Hepatocyte (in vitro differentiated cells): ENCODE measurements at places on chromosomes 3 and 15. TPM values are rescaled to one million over a fixed set of nuclear protein-coding genes. Genes with fewer than 3 reads are reported as not detected.

Gene CD96
- polyA plus RNA-seq = 0.36 and 2.0 TPM in 2 replicates

Gene ADAMTS17
- polyA plus RNA-seq = 4.4 TPM in 2 replicates

Gene FHIT
- polyA plus RNA-seq = 16.2 and 18.7 TPM in 2 replicates

Gene PRR23E
- polyA plus RNA-seq = not detected in 2 replicates

Gene PLA2G4E
- polyA plus RNA-seq = 0.54 TPM in 1 of 2 replicates, not detected in the other

Gene LEKR1
- 2.1 and 3.4 TPM in 2 replicates for polyA plus RNA-seq

Gene NPAP1
- polyA plus RNA-seq = 0.77 and 1.1 TPM in 2 replicates

Gene SCN11A
- 0.86 and 1.9 TPM in 2 replicates for polyA plus RNA-seq

Gene XRN1
- polyA plus RNA-seq = 6.0 and 7.3 TPM in 2 replicates

Gene ARPP19
- 51.7 and 52.7 TPM in 2 replicates for polyA plus RNA-seq

Gene KCNMB2
- polyA plus RNA-seq = not detected in 2 replicates

Gene GMPS
- polyA plus RNA-seq = 37.2 and 41.5 TPM in 2 replicates

Gene SAMMSON
- not detected in 2 replicates for polyA plus RNA-seq

Gene DLL4
- 1.1 TPM in 1 of 2 replicates, not detected in the other for polyA plus RNA-seq

Gene GOLGA6L4
- 3.3 and 3.6 TPM in 2 replicates for polyA plus RNA-seq

Gene GOLGA6L7
- polyA plus RNA-seq = not detected in 2 replicates

DNA sequence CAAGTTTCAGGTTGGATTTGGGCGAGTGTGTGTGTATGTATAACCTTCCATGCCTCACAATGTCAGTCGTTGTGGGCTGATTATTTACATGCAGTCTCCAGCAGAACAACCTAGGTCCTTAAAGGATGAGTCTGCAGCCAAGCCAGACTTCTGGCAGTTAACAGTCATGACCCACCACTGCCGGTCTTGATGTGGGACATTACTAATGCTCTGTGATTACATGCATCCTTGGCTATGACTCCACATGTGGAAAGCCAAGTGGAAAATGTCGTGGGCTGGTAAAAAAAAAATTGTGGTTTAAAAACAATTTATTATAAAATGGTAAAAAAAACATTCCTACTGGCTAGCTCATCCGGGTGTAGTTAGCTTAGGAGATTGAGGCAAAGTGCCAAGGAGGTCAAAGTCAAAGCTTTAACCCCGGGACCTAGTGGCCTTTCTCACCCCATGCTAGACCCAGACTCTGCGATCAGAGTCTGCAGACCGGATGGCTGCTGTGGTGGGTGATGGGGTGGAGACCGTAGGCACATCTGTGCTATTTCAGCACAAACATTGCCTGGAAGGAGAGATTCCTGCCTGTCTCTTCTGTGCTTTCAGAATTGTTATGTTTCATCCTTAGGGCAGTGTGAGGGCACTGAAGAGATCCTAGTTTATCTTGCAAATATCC lies 6.8 kb downstream of the RARRES1 start:
- H3K27me3 ChIP-seq = no peaks in the 10 kb centered on the region
- peak; percentile 60 for DNase-seq
- H3K27ac ChIP-seq = peak overlapping the region; percentile 95
- H3K4me1 ChIP-seq = peaks cover 31% of the 10 kb centered on the region

- DNase-seq = no peak
- H3K4me1 ChIP-seq = no peaks in the 10 kb centered on the region
- H3K4me3 ChIP-seq = no peak overlapping the region
- no peaks in the 10 kb centered on the region for H3K36me3 ChIP-seq
- no peaks in the 10 kb centered on the region for H3K27me3 ChIP-seq
Measured at GRCh38 chr3:105959851-105960250, 91.0 kb upstream of the CBLB start.

DNA sequence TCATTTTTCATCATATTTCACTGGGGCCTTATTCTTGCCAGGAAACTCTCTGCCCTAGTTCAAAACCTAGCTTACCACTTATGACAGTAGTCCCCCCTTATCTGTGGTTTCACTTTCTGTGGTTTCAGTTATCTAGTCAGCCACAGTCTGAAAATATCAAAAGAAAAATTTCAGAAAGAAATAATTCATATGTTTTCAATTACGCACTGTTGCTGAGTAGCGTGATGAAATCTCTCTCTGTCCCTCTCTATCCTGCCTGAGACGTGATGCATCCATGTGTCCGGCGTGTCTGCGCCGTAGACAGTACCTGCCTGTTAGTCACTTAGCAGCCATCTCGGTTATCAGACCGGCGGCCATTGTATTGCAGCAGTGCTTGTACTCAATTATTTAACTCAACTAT lies 369.9 kb upstream of the MCTP2 start:
- H3K4me3 ChIP-seq = no peak overlapping the region
- no peaks in the 10 kb centered on the region for H3K36me3 ChIP-seq
- H3K4me1 ChIP-seq = no peaks in the 10 kb centered on the region
- DNase-seq = no peak

DNA sequence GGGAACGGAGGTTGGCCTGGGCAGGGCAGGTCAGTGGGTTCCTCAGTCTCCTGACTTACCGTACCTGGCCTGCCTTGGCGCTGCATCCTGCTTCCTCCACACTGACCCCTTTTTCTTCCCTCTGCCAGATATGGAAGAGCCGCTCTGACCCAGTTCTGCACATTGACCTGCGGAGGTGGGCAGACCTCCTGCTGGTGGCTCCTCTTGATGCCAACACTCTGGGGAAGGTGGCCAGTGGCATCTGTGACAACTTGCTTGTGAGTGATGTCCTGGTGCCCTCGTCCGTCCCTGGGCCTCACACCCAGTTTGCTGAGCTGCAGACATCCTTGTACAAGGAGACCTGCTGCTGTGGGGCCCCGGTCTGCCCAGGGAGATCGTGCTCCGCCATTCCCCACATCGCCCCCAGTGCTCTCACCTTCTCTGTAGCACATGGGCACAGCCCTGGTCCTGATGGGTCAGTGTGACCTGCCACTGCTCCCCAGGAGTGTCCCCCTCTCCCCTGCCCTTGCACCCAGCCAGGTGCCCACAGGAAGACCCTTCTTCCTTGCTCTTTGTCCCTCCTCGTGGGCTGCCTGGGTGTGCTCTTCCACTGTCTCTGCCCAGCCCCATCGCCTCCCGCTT lies 21.0 kb downstream of the PPCDC start:
- peak overlapping the region; percentile 92 for H3K27ac ChIP-seq
- no peak overlapping the region for H3K4me3 ChIP-seq
- peaks cover 48% of the 10 kb centered on the region for H3K4me1 ChIP-seq
- H3K36me3 ChIP-seq = no peaks in the 10 kb centered on the region
- DNase-seq = no peak

DNA sequence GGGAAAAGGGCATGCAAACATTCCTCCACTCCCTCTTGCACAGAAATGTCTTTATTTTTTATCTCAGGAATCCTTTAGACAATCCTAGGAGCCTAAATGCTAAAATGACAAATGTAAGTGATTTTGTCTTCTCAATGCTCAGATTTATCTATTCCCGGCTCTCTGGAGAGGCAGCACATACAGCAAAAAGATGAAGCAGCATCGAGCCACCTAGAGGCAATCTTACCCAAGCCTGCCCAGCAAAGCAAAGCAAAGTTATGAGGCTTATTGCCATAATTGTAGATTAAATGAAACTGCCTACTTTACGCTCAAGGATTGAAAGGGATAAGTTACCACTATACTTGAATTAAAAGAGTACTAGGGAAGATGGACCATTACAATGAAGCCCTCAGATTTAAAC lies 750.4 kb upstream of the NR2F2 start:
- no peaks in the 10 kb centered on the region for H3K4me1 ChIP-seq
- H3K36me3 ChIP-seq = no peaks in the 10 kb centered on the region
- no peaks in the 10 kb centered on the region for H3K27me3 ChIP-seq
- no peak overlapping the region for H3K4me3 ChIP-seq
- no peak overlapping the region for H3K27ac ChIP-seq
- DNase-seq = no peak

GRCh38 chr3:43268636-43269035 lies 17.7 kb upstream of the SNRK start:
- no peaks in the 10 kb centered on the region for H3K27me3 ChIP-seq
- H3K27ac ChIP-seq = no peak overlapping the region
- no peak for DNase-seq
- H3K4me3 ChIP-seq = no peak overlapping the region
- H3K4me1 ChIP-seq = no peaks in the 10 kb centered on the region
- no peaks in the 10 kb centered on the region for H3K36me3 ChIP-seq

DNA sequence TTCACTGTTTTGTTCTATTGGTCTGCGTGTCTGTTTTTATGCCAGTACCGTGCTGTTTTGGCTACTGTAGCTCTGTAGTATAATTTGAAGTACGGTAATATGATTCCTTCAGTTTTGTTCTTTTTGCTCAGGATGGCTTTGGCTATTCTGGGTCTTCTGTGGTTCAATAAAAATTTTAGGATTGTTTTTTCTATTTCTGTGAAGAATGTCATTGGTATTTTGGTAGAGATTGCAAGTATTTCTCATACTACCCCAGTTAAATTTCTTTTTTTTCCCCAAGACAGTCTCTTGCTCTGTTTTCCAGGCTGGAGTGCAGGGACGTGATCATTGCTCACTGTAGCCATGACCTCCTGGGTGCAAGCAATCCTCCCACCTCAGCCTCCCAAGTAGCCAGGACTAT lies 53.4 kb downstream of the STARD9 start:
- H3K4me3 ChIP-seq = no peak overlapping the region
- no peaks in the 10 kb centered on the region for H3K4me1 ChIP-seq
- H3K27ac ChIP-seq = no peak overlapping the region
- H3K27me3 ChIP-seq = no peaks in the 10 kb centered on the region

DNA sequence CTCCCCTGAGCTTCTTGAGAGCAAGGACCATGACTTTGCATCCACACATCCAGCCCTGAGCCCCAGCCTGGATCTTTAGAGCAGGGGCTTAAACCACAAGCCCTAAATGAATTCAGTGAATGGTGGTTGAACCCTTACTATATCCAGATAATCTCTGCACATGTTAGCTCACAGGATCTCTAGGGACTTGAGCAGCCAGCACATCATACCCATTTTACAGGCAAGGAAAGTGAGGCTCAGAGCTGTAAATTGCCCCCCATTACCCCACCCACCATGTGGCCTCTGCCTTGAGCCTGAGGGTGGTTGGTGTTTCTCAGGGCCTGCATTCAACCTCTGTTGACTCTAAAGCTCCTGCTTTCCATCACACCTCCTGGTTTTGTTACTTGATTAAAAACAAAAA lies 27.6 kb downstream of the EAF1 start:
- H3K4me3 ChIP-seq = no peak overlapping the region
- H3K4me1 ChIP-seq = no peaks in the 10 kb centered on the region
- H3K27me3 ChIP-seq = no peaks in the 10 kb centered on the region
- H3K27ac ChIP-seq = no peak overlapping the region
- DNase-seq = no peak
- H3K36me3 ChIP-seq = no peaks in the 10 kb centered on the region

GRCh38 chr15:68445351-68445750 lies 13.4 kb upstream of the ITGA11 start:
- peaks cover 7% of the 10 kb centered on the region for H3K4me1 ChIP-seq
- no peak for DNase-seq
- no peak overlapping the region for H3K27ac ChIP-seq
- no peak overlapping the region for H3K4me3 ChIP-seq
- H3K27me3 ChIP-seq = no peaks in the 10 kb centered on the region
- no peaks in the 10 kb centered on the region for H3K36me3 ChIP-seq

DNA sequence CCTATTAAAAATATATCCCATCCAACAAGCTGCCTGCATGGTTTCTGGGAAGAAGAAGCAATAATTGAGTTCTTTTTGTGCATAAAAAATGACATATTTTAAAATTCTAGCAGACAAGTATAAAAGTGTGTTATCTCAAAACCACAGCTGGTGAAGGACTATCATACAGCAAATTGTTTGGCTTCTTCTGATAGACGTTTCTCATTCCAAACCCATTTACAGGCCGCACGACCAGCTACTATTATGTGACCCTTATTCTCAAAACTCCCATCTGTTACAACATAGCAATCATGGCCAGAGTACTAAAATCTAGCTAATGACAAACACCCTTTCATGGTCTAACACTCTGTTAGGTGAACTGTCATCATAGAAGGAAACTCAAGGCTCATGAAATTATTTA lies 21.7 kb downstream of the ETFA start:
- H3K4me3 ChIP-seq = no peak overlapping the region
- no peak for DNase-seq
- H3K27me3 ChIP-seq = no peaks in the 10 kb centered on the region
- no peak overlapping the region for H3K27ac ChIP-seq
- no peaks in the 10 kb centered on the region for H3K36me3 ChIP-seq

DNA sequence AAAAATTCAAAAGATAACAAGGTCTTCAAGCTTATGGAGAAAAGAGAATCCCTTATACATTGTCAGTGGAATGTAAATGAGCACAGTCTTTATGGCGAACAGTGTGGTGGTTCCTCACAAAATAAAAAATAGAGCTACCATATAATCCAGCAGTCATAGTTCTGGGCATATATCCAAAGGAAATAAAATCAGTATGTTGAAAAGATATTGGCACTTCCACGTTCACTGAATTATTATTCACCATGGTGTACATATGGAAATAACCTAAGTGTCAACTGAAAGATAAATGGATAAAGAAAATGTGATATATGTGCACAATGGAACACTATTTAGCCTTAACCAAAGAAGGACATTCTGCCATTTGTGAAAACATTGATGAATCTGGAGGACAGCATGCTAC lies 1161.2 kb downstream of the ROBO2 start:
- H3K27ac ChIP-seq = no peak overlapping the region
- no peaks in the 10 kb centered on the region for H3K4me1 ChIP-seq
- H3K27me3 ChIP-seq = no peaks in the 10 kb centered on the region
- no peaks in the 10 kb centered on the region for H3K36me3 ChIP-seq
- no peak overlapping the region for H3K4me3 ChIP-seq

DNA sequence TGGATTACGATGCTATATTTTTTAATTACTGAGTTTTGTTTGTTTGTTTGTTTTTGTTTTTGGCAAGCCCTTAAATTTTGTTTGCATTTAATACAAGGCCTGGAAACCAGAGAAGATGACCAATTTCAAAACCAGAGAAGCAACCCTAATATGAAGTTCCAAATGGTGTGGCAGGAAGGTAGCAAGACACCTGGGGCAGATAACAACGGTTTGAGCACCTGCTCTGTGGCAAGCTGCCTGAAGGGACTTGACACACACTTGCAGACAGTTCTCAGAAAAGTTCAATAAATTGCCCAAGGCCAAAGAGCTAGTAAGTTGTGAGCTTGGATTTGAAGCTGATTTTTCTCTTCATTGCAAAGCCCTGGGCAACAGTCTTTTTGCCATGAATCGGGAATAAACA lies 151.2 kb upstream of the UBE2E1 start:
- no peaks in the 10 kb centered on the region for H3K4me1 ChIP-seq
- H3K27me3 ChIP-seq = no peaks in the 10 kb centered on the region
- no peak overlapping the region for H3K27ac ChIP-seq
- DNase-seq = no peak
- H3K36me3 ChIP-seq = no peaks in the 10 kb centered on the region
- no peak overlapping the region for H3K4me3 ChIP-seq

DNA sequence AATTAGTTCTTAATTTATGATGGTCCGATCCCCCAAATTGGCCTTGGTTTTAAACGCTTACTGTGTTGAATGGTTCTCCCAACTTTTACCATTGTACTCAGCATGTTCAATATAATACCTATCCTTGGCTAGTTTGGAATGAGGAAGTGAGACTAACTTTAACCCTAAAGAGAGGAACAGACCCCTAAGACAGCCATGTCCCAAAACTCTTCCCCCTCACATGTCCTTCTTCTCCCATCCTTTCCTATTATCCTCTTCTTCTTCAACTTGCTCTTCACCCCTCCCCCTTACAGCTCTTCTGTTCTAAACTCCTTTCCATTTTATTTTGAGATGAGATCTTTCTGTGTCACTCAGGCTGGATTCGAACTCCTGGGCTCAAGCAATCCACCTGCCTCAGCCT lies 116.5 kb downstream of the RBMS3 start:
- no peaks in the 10 kb centered on the region for H3K4me1 ChIP-seq
- H3K27me3 ChIP-seq = no peaks in the 10 kb centered on the region
- H3K4me3 ChIP-seq = no peak overlapping the region
